HT-29 (cell line): ENCODE measurements at places on chromosomes 12 and 14.

DNA sequence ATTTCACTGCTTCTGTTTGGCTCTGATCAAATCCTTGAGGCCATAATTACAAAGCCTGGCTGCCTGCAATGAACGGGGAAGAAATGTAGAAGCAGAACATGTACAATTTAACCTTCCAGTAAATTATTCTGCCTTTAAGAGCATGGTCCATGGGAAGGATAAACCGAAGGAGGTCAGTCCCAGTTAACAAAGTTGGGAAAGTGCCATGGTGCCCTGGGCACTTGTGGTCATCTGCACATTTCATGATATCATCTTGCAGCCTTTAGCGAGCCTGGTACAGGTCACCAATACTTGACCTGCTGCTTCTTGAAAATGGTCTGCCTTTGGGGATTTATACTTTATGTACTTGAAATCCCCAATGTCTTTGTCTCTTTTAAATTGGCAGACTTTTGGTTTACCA, 175.9 kb upstream of the KITLG start:
- no peak for DNase-seq

DNA sequence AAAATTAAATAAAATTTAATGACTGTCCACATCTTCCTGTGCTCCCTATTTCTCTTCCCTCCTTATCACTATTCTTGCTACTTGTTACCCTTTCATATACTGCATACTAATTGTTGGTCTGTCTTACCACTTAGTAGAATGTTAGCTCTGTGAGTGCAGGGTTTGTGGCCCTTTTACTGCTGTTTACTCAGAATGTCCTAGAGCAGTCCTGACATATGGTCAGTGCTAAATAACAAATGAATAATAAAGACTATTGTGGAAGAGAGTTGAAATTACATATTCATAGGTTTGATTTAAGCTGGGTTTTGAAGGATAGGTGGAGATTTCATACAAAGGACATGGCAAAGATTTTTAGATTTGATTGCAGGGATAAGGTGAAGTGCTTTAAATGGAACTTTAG, 24.5 kb downstream of the KTN1 start:
- no peak for DNase-seq

DNA sequence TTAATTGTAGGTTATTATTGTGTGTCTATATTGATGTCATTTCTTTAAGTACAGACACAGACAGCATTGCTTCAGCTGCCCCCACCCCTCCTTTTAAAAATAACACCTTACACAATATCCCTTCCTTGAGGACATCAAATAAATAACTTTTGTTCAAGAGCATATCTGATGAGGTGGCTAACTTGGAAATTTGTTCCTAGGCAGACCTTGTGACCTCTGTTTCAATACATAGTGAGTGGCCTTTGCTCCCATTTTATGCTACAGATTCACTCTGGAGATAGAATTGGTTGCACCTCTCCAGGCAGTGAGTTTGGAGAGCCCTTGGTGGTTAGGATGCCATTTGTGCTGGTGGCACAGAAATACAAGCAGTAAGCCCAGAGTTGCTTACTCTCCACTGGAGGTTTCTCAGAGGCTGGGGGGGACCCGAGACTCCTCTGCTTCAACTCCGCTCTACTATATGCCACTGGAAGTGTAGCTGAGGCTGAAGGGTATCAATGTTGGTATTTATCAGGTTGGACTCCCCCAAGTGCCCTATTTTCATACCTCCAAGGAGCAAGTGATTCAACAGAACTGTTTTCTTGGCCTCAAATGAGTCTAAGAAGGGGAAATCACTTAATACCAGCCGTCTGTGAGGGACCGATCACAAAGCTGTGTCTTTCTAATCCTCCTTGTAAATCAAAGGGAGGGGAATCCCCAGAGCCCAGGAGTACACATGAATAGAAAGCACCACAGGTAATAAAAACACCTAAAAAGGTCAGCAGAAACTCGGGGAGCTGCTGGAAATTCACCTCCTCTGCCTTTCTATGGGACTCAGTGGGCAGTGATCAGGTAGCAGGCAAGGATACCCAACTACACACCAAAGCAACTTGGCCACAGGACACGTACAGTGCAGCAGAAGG, 463.1 kb downstream of the RAD51B start:
- DNase-seq, result no peak

DNA sequence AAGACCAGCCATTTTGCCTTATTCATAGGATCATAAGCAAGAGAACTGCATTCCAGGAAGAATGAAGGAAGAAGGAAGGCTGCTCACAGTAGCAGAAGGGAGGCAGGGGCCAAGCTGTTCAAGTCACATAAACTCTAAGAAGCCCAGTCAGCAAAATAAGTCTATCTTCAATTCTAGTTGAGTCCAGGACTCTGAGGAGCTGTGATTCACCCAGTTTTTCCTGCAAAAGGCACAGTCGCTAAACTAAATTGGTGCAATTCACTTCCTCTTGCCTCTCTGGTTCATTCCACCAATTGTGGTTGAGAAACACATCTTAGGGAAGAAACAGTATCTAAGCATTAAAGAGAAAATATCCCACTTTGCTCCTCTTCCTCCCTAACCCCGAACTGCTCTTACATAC, 9.8 kb downstream of the ZNF641 start:
- DNase-seq, result no peak

- peak; percentile 17 for DNase-seq
Measured at GRCh38 chr14:85195872-85196477, 334.0 kb upstream of the FLRT2 start.

DNA sequence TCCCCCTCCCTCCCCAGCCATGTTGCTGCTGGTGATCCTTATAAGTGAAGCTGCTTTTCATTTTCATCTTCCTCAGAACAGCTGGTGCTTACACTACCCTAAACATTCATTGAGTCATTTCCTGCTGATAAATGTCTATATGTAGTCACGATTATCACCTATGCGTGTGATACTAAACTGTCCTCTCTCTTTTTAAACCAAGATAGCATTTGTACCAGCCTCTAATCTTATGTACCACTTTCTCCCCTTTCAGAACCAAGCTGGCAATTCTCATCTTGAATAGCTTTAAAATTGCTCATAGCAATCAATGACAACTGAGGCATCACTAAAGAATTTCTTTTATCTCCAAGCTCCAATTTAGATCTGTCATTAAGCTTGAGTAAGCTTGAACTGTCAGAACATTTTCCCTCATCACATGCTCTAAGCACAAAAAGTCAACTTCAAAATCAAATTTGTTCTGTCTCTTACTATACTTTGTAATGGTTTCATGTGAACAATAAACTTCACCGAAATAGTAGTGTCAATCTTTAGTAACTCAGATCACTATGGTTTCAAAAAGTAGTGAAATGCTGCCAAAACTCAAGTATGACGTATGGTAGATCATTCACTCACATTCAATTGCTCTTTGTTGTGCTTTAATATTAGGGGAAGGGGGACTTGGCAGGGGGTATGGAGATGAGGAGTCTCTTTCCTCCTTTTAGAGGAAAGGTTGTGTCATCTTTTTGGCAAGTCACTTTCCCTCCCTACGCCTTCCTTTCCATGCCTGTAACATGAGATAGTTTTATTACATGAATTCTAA, 178.1 kb upstream of the NOVA1 start:
- no peak for DNase-seq

DNA sequence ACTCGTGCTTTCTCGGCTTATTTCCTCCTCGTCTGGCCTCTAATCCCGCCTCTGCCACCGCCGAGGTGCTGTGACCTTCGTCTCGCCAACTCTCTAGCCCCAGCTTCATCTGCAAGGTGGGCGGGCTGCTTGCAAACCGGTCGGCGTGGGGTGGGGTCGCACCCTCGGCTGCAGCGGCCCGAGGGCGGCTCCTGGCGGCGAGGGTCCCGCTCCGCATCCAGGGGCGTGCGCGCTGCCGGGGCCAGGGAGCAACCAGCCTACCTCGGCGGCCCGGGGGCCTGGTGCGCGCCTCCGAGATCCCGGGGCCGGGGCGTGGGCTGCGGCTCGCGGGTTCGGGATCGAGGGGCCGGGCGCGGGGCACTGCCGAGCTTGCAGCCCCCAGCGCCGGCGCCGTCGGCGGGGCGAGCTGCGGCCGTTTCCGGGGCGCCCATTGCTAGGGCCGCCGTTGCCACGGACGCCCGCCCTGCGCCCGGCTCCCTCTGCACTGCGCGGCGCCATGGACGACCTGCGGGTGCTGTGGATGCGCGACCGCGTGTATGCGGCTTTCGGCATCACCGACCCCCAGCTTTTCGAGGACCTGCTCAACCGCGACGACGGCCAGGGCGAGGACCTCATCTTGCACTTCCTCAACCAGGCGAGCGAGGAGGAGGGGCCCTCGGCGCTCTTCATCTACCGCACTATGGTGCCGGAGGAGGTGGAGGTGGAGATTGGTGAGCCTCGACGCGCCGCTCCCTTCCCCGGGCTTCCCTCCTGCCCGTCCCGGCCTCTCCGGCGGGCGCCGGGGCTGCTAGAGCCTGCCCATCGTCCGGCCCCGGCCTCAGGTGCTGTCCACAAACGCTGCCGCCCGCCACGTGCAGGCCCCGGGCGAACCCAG, at the start of gene DNAH10:
DNAH10 (plus strand) TSS at position 461 of the 874 bp plus-strand sequence; CDS start at position 497, 36 bp downstream.
- DNase-seq, result peak; percentile 44

- no peak for DNase-seq
Measured at GRCh38 chr12:104873374-104873773, 84.7 kb downstream of the SLC41A2 start.

- DNase-seq, result no peak
Measured at GRCh38 chr12:94272280-94272679, 123.9 kb downstream of the PLXNC1 start.

- peak; percentile 88 for DNase-seq
Measured at GRCh38 chr12:53006810-53007309, 604 bp downstream of the EIF4B start.

DNA sequence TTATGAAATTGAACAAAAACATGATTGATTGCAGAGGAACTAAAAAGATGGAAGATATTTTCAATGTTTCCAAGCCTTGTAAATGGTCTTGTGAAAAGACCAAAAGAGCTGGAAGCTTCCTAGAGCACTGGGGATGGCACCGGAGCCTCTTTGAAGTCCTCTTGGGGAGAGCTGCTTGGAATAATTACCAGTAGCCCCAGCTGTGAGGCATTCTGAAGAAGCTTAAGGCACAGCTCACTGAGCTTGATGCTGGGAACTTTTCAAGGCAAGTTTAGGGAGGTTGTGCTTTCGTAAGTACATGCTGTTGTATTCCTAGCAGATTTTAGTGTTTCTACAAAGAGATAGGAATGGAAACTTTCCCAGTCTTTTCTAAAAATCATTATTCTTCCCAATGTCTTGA, 13.9 kb downstream of the PDZRN4 start:
- DNase-seq, result no peak

- no peak for DNase-seq
Measured at GRCh38 chr14:23361320-23361719, 3.7 kb downstream of the EFS start.

- DNase-seq, result no peak
Measured at GRCh38 chr12:101077791-101078528, 132.1 kb downstream of the SLC5A8 start.

DNA sequence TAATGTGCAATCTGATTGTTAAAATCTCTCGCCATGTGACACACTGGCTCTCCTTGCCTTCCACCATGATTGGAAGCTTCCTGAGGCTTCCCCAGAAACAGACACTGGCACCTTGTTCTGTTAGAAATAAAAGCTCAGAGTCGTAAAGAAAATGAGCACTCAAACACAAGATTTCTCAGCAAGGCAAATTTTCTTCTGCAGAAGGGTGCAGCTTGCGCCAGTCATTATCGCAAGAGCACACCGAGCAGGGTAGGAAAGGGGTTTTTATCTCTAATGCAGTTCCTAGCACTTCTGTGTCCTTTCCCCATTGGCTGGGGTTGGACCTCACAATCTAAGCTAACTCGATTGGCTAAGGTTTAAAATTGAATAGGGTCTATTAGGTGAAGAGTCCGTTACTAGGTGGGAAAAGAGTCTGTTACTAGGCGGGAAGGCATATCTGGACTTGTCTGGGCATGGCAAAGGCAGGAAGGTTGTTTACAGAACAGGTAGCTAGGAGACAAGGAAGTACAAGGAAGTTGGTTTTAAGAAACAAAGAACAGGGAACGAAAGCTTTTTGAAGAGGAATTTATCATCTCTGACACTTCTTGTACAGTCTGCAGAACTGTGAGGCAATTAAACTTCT, 62.6 kb upstream of the BICD1 start:
- peak; percentile 28 for DNase-seq

GRCh38 chr12:132329036-132329719, at the start of gene GALNT9:
TSS of gene GALNT9 (minus strand) at chr12:132329589. CDS start at chr12:132329203, 386 bp downstream.
- no peak for DNase-seq

DNA sequence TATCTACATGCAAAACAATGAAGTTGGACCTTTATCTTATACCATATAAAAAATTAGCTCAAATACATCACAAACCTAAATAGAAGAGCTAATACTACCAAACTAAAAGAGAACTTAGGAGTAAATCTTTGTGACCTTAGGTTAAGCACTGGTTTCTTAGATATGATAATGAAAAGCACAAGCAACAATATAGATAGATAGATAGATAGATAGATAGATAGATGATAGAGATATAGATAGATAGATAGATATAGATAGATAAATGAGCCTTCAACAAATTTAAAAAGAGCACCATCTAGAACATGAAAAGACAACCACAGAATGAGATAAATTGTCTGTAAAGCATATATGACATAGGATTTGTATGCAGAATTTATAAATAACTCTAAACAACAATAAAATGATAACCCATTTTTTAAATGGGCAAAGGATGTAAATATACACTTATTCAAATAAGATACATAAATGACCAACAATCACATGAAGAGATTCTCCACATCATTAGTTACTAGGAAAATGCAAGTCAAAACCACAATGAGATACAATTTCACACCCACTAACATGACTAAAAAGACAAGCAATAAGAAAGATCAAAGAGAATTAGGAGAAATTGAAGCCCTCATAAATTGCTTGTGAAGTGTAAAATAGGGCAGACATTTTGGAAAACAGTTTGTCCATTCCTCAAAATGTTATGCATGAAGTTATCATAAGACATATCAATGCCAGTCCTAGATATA, 293.7 kb downstream of the BTG1 start:
- DNase-seq, result no peak

- peak; percentile 47 for DNase-seq
Measured at GRCh38 chr14:23562822-23563472, 4.6 kb downstream of the AP1G2 start.

DNA sequence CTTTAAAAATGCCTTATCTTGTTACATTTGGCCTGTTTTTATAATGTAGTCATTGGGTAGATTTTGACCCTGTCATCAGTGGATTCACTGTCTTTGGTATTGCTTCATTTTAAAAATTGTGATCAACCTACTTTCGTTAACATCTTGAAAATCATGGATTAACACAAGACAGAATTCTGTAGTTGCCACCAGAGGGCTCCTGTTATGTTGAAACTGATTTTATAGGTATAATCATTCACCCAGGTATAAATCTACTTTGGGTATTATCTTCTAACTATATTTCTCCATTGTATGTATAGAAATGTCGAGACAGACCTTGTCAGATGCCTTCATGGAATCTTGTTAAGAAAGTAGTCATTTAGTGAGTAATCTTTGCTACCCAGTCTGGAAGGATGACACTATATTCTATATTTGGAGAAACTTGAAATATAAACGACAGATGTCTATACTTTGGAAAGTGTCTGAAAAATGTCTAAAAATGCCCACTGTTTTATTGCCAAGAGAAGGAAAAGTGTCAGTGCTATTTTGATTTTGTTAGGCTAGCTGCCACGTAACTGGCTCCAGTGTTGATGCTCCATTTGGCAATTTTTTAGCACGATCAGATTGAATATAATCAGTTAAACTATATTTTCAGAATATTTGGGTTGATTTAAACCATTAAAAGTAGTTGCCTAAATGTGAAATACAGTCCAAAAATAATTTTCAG, 129.4 kb downstream of the PELI2 start:
- DNase-seq, result peak; percentile 23

GRCh38 chr12:108495054-108495453, 20.0 kb upstream of the FICD start:
- DNase-seq, result peak; percentile 71
